Stimulated activated CD8-positive, alpha-beta memory T cell treated with anti-CD3 and anti-CD28 coated beads, Interleukin-2, amount 100 ng/mL, for 48 hours (primary cell): ENCODE measurements at places on chromosomes 4 and X.

- no peak for DNase-seq
Observed at GRCh38 chr4:80219301-80220025, 22.2 kb downstream of the PRDM8 start.

GRCh38 chrX:19190902-19191301 lies 68.6 kb upstream of the ADGRG2 start:
- DNase-seq, result no peak

GRCh38 chr4:148376151-148376550 lies 66.1 kb downstream of the NR3C2 start:
- no peak for DNase-seq

GRCh38 chr4:5708449-5709206 lies at the start of gene EVC2:
EVC2 (minus strand) TSS chr4:5708559; CDS start chr4:5708513, 46 bp downstream.
- no peak for DNase-seq

DNA sequence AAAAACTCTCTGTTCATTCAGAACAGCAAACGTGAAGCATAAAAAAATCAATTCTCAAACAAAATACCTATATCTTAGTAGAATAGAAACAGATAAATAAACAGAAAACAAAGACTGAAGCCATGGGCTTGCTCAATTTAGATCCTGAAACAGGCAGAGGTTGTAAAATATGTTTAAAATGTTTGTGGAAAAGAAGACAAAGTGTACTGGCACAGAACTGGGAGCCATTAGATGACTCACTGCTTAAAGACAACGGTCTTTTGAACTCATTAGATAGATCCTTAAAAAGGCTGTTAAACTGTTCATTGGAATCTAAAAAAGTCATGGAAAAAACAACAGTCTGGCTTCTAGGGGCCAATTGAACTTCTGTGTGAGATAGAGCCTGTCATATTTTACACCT lies 247.0 kb upstream of the NDST4 start:
- no peak for DNase-seq

DNA sequence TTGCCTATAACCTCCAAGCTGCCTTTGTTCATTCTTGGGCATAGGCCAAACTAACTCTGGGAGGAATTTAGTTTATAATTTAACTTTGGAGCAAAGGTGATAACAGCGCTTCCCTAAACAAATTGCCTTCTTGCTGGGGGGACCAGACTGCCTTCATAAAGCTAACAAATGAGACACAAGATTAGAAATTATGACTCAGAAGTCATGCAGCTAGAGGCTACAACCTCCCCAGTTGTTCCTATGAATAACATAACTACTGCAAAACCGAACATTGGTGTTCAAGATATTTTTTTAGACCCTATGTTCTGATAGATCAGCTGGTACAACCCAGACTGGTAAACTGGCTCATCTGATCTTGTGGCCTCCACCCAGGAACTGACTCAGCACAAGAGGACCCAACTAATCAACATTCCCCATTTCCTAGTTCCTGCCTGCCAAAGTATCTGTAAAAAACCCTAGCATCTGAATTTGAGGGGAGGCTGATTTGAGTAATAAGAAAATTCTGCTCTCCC lies 22.0 kb upstream of the TMPRSS11B start:
- DNase-seq, result no peak

DNA sequence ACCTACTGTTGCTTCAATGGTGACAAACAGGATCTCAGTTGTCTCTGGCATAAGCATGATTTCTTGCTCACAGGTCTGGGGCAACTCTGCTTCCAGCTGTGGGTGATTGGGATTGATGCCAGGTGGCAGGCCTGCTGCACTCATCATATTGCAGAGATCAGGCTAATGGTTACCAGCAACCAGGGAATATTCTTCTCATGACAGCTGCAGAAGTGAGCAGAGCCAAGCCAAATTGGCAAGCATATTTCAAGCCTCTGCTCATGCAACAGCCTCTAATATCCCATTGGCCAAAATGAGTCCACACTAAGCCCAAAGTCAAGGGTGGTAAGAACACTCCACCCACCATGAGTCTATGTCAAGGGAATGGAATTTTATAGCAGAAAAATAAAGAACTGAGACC lies 26.7 kb upstream of the TBC1D19 start:
- DNase-seq, result no peak

- DNase-seq, result no peak
Observed at GRCh38 chr4:42167709-42168108, 15.3 kb upstream of the BEND4 start.

DNA sequence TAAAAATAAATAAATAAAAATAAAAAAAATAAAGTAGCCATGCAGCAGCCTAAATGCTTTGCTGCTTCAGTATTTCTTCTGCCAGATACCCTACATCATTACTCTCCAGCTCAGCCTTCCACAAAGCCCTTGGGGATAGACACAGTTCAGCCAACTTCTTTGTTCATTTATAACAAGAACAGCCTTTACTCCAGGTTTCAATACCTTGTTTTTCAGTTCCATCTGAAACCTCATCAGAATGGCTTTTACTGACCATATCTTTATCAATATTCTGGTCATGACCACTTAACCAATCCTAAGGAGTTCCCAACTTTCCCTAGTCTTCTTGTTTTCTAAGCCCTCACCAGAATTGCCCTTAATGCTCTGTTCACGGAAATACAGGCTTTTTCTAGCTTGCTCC lies 128.3 kb upstream of the MED14 start:
- DNase-seq, result no peak

- no peak for DNase-seq
Observed at GRCh38 chr4:89166971-89167475, 55.7 kb downstream of the TIGD2 start.

DNA sequence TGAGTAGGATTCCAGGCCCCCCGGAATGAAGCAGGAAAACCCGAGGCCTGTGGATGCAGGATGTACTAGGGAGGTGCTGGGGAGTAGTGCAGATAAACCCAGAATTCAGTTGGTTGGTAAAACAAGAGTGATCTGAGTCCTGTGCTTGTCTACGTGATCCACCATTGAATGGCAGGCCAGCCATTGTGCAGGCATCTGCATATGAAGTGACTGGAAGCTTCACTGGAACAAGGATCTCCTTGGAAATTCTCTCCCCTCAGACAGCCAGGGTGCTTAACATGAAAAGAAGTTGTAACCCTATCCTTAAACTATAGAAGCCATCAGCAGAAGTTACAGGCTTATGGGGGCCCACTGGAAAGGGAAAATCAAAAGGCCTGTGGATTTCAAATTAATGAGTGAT lies 656 bp upstream of the GSPT2 start:
- DNase-seq, result no peak

GRCh38 chrX:54747733-54748393 lies 50.2 kb downstream of the ITIH6 start:
- no peak for DNase-seq

- DNase-seq, result no peak
Observed at GRCh38 chr4:71288875-71289274, 49.9 kb upstream of the SLC4A4 start.

DNA sequence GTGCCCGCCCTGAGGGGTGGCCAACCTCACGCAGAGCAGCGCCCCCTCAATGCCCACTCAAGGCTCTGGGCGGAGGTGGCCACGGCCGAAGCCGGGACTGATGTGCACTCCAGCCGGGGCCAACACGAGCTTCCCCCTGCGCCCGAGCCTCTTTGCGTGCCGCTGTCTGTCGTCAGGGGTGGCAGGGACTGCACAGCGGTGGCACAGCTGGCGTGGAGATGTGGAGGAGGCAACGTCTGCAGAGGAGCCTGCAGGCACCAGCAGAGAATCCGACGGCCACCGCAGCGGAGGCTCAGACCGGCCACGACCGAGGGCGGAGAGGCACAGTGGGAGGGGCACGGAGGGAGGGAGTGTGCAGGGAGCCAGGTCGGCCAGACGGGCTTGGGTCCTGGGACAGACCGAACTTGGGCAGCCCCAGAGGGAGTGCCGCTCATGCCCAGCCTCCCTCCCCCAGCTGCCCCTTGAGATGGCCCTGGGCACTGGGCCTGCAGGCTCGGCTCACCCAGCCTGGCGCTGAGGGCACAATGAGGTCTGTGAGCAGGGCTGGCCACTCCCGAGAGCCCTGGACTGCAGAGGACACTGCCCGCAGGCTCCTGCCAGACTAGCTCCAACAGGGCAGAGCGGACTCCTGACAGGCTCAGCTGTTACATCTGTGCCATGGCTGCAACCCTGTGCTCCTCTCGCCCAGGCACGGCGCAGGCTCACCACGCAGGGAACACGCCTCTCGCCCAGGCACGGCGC lies 46.5 kb upstream of the CPLX1 start:
- DNase-seq, result no peak

- no peak for DNase-seq
Observed at GRCh38 chrX:106933538-106933961, 13.3 kb downstream of the CLDN2 start.

GRCh38 chrX:110462957-110463356 lies 104.3 kb downstream of the RTL9 start:
- DNase-seq, result no peak

- no peak for DNase-seq
Observed at GRCh38 chr4:77593993-77594392, 11.6 kb upstream of the CXCL13 start.

DNA sequence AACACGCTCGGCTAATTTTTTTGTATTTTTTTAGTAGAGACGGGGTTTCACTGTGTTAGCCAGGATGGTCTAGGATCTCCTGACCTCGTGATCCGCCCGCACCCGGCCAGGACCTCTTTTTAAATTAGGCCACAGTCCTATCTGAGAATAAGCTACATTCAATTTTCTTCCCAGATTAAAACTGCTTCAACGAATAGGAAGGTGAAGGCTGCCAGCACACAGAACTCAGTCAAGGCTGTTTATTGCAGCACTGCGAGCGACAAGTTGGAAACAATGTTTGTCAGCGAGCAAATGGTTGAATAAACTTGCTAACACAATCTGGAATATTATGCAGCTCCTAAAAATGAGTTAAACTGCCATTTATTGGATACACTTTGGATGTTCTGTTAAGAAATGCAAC lies 1.9 kb downstream of the GRPEL1 start:
- DNase-seq, result no peak

- DNase-seq, result no peak
Observed at GRCh38 chr4:186058253-186058979, 10.5 kb upstream of the TLR3 start.

DNA sequence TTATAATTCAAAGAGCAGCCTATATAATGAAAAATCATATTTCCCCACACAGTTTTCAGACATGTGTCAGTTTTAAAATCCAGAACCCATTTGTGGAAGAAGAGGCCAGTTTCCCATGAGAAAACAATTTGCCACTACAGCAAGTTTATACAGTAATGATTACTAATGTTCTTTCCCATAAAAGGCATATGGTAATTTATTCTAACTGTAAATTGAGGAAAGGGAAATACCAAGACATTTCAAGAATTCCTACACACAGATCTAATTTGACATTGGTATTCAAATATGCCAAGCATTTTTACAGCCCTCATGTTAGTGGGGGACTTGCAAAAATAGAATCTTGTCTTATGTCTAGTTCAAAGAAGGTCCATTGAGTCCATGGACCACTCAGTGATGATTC lies 1368.6 kb downstream of the FSTL5 start:
- DNase-seq, result no peak

DNA sequence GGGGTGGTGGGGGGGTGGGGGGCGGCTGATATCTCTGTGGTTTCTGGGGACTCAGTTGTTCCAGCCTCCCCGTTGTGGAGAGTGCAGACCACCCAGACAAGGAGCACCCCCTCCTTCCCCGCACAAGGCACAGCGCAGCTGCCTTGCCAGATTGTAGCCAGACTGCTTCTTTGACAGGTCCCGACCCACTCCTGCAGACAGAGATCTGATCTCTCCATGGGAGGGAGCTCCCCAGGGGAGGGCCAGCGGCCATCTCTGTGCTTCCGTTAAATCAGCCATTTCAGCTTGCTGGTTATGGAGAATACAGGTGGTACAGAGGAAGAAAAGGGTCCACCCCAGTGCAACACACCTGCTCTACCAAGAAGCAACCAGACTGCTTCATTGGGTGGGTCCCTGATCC lies 80.8 kb downstream of the FGF16 start:
- no peak for DNase-seq

DNA sequence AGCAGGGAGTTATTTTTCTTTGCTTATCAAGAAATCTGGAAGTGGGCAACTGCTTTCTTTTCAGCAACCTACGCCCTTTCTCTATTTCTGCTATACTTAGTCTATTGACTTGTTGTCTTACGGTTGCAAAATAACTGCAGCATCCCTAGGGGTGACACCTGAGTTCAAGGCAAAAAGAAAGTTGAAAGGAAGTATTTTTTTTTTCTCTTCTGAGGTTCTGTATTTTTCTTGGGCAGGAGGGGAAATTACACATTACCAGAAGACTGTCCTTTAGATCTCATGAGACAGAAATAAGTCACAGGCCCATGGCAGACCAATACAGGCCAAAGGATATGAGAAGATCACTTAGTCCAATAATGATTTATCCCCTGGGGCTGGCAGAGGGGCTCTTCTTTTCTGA lies 204.7 kb upstream of the CASK start:
- DNase-seq, result no peak

- DNase-seq, result no peak
Observed at GRCh38 chrX:15606136-15606535, 5.4 kb upstream of the ACE2 start.

GRCh38 chr4:98522062-98522461 lies 136.3 kb downstream of the TSPAN5 start:
- no peak for DNase-seq

- no peak for DNase-seq
Observed at GRCh38 chrX:82224961-82225360, 1023.1 kb downstream of the SH3BGRL start.

DNA sequence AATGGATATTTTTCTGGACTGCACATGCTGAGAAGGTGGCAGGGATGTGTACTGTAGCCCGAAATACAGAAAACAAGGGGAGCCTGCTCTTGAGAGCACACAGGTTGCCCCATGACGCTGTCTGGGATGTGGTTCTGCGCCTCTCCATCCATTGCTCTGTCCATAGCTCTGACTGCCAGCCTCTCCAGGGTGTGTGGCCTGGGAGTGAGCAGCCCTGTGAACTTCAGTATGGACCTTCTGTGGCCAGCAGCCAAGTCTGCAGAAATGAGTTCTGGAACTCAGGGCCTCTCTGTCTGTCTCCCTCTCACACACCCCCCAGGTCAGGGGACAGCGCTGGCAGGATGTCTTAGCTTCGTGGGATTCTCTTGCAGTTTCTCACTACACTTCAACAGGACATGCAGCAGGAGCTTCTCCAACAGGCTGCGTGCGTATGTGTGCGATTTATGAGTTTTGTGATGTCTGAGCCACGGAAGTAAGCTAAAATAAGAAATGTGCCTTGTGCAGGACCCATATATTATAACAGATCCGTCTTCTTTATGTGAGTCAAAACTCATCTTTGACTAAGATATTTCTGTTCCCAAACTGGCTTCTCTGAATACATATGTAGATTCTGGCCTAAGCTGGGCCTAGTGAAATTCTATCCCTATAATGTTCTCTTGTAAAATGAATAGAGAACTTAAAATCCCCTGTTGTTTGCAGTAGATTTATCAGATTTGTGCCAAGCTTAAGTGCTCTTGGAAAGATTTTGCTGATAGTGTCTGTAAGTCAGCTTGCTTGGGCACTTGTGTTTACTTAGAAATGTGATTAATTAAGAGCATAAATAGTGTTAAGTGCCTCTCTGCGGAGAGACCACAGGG lies 40.0 kb downstream of the PROM1 start:
- no peak for DNase-seq

DNA sequence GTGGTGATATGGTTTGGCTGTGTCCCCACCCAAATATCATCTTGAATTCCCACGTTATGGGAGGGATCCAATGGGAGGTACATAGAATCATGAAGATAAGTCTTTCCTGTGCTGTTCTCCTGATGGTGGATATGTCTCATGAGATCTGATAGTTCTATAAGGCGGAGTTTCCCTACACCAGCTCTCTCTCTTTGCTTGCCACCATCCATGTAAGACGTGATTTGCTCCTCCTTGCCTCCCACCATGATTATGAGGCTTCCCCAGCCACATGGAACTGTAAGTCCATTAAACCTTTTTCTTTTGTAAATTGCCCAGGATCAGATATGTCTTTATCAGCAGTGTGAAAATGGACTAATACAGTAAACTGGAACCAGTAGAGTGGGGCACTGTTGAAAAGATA lies 39.5 kb downstream of the HSD17B13 start:
- DNase-seq, result no peak
